H1 (cell line): ENCODE measurements at places on chromosomes 16 and 17. TPM values are rescaled to one million over a fixed set of nuclear protein-coding genes. Genes with fewer than 3 reads are reported as not detected.

Gene KIF18B
- polyA plus RNA-seq: 39.0 and 51.1 TPM in 2 replicates

Gene LPCAT2
- polyA plus RNA-seq: 2.2 TPM in 2 replicates

Gene GCSH
- 25.1 and 28.2 TPM in 2 replicates for polyA plus RNA-seq

Gene COX10
- 18.0 and 21.8 TPM in 2 replicates for polyA plus RNA-seq

Gene IGF2BP1
- 41.6 and 92.2 TPM in 2 replicates for polyA plus RNA-seq

Gene CBX8
- 0.09 and 0.31 TPM in 2 replicates for polyA plus RNA-seq

Gene HBQ1
- 17.1 and 24.6 TPM in 2 replicates for polyA plus RNA-seq
